ENCODE measurements at places on chromosomes 11 and 22. TPM values are rescaled to one million over a fixed set of nuclear protein-coding genes. Genes with fewer than 3 reads are reported as not detected.

The MCHR1 gene
- total RNA-seq = 0.28 TPM

The PLAAT3 gene
- total RNA-seq = 0.14 TPM

The OR2D2 gene
- total RNA-seq = 0.11 TPM

The TIMP3 gene
- 35.1 TPM for total RNA-seq

The FAT3 gene
- 0.44 TPM for total RNA-seq

The LRRC74B gene
- not detected for total RNA-seq

The APOBEC3B gene
- total RNA-seq = 0.41 TPM

The OR51B4 gene
- not detected for total RNA-seq

The TEX12 gene
- not detected for total RNA-seq

Measured in foreskin keratinocyte (primary cell).